ENCODE measurements at places on chromosomes 7 and 10.

DNA sequence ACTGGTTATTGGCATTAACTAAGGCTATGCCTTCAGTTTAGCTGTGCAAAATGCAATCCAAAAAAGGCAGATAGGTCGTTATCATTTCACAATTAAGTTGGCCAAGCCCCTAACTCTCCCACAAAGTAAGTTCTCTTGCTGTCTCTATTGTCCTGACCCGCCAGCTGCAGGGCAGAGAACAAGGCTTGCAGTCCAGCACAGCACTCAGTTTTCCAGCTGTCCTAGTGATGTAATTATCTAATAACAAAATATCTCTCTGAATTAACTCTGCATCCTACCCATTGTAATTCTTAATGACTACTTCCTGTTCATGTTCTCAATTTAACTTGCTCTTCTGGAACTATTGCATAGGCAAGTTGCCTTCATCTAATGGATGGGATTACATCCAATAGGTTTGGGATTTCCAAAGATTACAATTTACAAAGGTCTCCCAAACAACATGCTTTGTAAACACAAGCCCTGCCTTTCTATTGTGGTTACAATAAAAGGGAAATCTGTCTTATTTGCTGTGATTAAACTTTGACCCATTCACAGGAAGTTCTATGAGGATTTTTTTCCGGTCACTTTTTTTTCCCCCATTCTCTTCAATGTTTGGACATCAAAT lies 55.2 kb downstream of the CDK6 start:
- DNase-seq = no peak

- DNase-seq = no peak
These were observed 684 bp upstream of the ATXN7L1 start for GRCh38 chr7:105876964-105877601.

GRCh38 chr10:93751832-93752231 lies 5.9 kb upstream of the LGI1 start:
- no peak for DNase-seq

- no peak for DNase-seq
These were observed 590.2 kb downstream of the MAGI2 start for GRCh38 chr7:78863281-78863680.

GRCh38 chr10:92419740-92420545 lies 129.0 kb downstream of the MARCHF5 start:
- DNase-seq = no peak

GRCh38 chr7:42886129-42886528 lies 25.7 kb downstream of the C7orf25 start:
- DNase-seq = no peak

- no peak for DNase-seq
These were observed 113.8 kb upstream of the HPS1 start for GRCh38 chr10:98560565-98560964.

DNA sequence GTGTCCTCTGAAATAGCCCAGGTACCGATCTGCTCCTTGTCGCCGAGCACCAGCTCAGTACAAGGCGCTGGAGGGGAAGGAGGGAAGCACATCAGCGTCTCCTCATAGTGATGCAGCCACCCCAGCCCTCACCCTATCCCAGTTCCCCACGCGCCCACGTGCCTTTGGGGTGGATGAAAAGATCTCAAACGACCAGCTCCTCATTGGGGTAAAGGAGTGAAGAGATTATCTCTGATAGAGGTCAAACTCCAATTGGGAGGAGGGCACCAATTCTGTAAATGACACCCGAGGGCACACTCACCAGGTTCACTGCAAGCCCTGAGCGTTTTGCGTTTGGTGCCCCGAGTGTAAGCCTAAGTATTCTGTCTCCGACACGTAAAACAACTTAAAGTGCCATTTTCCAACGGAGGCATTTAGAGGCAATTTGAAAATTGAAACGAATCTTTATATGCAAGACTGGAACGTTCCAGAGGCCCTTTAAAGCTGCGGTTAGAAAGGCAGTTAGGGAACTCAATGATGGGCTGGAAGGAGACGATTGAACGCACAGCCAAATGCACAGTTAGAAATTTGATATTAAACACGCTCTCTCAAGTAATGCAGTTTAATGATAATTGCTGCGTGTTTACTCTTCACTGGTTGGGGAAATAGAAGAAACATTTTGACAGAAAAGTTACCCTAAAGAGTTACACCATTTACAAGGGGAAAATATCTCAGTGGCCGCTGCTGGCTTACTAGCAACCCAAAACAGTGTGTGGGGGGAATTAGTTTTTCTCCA lies 8.9 kb upstream of the EMX2 start:
- DNase-seq = no peak

- no peak for DNase-seq
These were observed 115.3 kb upstream of the MYO3A start for GRCh38 chr10:25818751-25819150.

DNA sequence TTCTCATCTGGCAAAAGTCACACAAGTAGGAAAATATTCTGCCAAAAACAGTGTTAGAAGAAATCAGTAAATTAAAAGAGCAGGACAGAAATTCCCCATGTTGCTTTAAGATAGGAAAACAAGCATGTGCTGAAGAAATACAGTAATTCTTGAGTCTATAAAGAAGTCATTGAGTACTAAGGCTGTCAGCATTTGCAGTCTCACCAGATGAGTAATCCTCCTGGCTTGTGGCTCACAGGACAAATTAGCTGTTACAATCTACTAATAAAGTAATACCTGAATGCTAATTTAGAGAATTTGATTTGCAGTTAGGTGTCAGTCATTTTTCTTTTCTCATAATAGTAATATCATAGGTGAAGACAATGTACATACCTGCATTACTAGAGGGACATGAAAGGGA lies 1158.9 kb upstream of the CELF2 start:
- DNase-seq = no peak

DNA sequence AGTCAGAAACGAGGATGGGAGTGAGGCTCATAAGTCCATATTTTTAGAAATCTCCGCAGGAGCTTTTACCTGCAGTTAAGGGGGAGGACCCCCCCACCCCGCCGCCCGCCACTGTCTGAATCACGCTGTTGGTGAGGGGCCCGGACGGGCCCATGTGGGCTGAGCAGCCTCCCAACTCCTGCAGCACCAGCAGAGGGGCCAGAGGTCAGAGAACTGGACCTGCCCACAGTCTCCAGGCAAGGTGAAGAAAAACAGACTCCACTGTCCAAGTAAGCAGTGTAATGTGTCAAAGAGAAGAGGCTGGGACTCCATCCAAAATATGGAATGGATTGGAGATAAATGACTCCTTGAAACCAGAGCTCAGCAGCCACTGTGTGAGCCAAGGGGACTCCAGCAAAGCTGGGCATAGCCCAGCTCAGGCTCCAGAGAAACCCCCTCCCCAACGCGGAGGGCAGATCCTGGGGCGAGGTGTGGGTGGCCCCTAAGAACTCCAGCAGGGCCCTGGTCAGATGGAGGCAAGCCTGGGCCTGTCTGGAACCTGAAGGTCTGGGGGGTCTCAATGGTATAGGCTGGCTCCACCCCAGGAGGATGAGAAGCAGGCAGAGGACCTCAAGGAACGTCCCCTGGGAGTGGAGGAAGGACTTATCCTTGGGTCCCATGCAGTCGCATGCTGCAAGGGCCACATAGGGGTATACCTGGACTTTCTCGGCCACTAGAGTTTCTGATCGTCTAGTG lies 128.5 kb upstream of the TNS3 start:
- DNase-seq = no peak

- DNase-seq = no peak
These were observed 315.1 kb downstream of the TNS3 start for GRCh38 chr7:47266799-47267198.

DNA sequence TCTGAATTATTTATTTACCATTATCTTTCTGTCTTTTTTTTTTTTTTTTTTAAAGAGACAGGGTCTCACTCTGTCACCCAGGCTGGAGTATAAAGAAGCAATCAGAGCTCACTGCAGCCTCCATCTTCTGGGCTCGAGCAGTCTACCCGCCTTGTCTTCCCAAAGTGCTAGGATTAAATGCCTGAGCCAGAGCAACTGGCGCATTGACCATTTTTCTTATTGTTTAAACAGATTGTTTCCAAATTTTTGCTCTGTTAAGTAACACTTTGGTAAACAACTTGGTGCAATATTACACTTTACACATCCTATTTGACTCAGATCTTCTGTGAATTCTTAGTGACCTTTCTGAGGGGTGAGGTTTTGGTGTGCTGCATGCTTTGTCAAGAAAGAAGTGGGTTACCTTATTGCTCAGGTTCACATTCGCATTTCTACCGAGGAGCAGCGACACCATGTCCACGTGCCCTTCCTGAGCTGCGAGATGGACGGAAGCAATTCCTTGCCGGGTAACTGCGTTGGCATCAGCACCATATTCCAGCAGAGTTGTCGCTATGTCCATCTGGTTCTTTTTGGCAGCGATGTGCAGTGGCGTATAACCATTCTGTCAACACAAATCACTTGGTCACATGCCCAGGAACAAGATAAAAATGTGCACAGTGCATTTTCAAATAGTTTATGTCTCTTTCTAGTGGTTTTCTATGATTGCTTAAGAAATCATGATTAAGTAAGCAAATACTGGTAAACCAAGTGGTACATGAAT lies 203.2 kb downstream of the ANK3 start:
- peak; percentile 48 for DNase-seq

DNA sequence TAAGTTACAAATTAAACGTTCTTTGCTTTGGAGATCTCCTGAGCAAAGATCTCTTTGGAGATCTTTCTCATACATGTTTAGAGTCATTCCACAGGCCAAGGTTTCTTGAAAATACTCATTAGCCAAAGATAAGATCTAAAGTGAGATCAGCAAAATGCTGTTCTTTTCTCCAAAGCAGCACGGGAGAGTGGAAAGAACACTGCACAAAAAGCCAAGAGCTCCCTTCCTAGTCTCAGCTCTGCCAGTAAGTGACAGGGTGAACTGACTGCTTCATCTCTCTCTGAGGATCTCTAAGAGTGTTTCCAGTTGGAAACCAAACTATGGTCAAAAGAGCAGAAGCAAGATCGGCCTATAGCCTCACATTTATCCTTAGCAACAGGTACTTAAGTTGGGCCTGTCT lies 168.4 kb upstream of the ASAH2 start:
- DNase-seq = no peak

DNA sequence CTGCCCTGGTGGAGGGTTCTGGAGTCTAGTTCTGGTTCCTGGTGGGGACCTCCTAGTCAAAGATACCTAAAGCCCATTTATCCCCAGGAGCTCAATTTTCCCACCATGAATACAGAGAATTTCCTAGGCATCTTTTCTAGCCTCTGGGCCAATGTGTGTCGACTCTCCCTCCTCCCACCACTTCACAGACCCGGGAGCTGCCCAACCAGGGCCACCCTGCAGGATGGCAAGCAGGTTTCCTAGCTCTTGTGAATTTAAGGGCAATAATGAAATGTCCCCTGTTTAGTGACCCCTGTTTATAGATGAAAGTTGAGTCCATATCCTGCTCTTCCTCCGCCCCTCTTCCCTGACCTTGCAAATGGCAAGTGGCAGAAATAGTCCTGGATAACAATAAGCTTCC lies 9.4 kb downstream of the DLX5 start:
- DNase-seq = no peak

DNA sequence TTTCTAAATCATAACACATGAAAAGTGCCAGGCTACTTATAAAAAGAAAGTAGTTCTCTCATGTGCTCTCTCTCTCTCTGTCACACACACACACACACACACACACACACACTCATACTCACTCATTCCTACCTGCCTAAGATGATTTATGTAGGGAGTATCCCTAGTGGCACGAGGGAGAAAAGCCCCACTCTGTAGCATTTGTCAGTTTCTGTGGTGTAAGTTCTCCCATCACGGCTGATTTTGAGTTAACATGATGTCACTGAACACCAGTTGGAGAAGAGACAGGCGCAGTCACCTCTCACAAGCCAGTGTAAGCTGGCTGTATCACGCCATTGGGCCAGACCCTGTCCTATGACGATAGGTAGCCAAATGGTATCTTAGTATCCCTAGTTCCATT lies 395.4 kb downstream of the SFMBT2 start:
- no peak for DNase-seq

GRCh38 chr10:30027057-30028005 lies 32.1 kb downstream of the JCAD start:
- no peak for DNase-seq

DNA sequence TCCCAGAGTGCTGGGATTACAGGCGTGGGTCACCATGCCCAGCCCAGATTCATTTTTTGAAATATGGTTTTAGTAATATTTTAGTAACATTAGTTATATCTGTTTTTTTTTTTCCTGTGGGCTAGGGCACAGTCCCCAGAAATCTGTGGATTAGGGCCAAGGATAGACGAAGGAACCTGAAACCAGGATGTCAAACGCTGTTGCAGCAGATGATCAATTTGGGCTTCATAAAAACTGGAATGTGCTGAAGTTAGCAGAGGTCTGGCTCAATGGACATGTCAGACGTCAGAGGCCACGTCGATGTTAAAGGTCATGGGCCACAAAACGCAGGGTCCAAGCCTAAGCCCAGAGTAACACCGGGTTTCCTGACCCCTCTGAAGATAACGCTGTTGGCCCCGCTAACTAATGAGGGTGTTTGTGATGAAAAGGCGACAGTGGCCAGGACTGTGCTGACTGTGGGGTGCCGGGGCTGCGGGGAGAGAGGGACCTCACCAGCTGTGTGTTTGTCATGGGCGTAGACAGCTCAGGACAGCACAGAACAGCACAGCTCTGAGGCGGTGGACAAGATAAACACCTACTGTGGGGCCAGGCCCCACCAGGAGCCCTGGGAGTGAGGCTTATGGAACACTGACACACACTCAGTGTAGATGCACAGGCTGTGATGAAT lies 23.8 kb upstream of the GTPBP4 start:
- no peak for DNase-seq

GRCh38 chr7:8386926-8387550 lies 46.4 kb upstream of the NXPH1 start:
- no peak for DNase-seq

GRCh38 chr10:129929343-129930292 lies 34.5 kb downstream of the EBF3 start:
- DNase-seq = no peak

GRCh38 chr10:29839826-29840515 lies 205.2 kb upstream of the SVIL start:
- no peak for DNase-seq

- DNase-seq = no peak
These were observed 743 bp upstream of the NRF1 start for GRCh38 chr7:129610709-129611245.

DNA sequence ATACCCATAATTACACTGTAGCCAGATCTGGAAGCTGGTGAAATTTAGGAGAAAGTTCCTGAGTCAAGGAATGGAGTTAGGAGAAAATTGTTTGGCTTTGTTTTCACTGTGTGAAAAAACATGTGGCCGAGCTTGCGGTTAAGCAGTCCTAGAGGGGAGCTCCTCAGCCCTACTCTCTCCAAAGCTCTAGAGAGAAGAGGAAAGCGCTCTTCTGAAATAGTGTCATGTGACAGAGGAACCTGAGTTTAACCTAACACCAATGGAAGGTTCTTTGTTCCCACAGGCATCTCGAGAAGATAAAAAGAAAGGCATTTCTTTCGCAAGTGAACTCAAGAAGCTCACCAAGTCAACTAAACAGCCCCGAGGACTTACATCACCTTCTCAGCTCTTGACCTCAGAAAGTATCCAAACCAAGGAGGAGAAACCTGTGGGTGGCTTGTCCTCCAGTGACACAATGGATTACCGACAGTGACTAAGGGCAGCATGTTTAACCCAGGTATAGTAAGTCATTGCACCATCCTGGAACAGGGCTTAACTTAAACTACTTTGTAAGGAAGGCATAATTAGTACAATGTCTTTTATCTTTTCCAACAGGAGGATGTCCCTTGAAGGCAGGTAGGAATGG lies 38.0 kb downstream of the NOC3L start:
- DNase-seq = no peak

GRCh38 chr7:29811586-29811985 lies 5.3 kb downstream of the WIPF3 start:
- DNase-seq = no peak
